ENCODE measurements at places on chromosomes 1 and 21.

DNA sequence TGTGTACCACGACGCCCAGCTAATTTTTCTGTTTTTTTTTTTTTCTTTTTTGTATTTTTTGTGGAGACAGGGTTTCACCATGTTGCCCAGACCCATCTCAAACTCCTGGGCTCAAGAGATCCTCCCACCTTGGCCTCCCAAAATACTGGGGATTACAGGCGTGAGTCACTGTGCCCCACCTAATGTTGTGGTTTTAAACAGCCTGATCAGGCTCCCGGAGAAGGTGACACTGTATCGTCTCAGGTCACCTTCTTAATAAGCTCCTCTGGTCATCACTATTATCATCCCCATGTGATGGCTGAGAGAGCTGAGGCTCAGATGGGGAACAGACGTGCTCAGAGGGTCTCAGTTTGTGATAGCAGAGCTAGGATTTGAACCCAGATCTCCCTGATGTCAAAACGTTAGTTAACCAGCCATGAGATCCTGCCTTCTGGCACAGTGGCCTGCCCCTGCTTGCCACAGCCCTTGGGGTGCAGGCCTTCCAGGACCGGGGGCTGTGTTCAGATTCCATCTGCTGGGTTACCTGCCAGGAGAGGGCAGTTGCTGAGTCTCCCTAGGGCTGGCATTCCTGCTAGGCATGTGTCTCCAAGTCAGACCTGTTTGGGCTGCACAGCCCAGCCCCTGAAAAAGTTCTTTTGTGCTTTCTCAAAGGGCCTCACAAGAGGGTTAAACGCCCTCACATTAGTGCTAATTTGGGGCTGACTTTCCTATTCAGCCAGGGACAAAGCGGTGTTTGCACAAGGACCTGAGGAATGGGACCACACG lies 32.7 kb upstream of the GRHL3 start:
- no peak for DNase-seq

GRCh38 chr1:110749960-110750359 lies 75.2 kb upstream of the KCNA3 start:
- DNase-seq: no peak

GRCh38 chr21:27734146-27734545 lies 767.3 kb upstream of the ADAMTS5 start:
- DNase-seq: no peak

- DNase-seq: no peak
These were observed 2.6 kb upstream of the C1orf174 start for GRCh38 chr1:3902571-3903091.

GRCh38 chr1:185156288-185156853 lies 382 bp downstream of the TRMT1L start:
- peak; percentile 13 for DNase-seq

DNA sequence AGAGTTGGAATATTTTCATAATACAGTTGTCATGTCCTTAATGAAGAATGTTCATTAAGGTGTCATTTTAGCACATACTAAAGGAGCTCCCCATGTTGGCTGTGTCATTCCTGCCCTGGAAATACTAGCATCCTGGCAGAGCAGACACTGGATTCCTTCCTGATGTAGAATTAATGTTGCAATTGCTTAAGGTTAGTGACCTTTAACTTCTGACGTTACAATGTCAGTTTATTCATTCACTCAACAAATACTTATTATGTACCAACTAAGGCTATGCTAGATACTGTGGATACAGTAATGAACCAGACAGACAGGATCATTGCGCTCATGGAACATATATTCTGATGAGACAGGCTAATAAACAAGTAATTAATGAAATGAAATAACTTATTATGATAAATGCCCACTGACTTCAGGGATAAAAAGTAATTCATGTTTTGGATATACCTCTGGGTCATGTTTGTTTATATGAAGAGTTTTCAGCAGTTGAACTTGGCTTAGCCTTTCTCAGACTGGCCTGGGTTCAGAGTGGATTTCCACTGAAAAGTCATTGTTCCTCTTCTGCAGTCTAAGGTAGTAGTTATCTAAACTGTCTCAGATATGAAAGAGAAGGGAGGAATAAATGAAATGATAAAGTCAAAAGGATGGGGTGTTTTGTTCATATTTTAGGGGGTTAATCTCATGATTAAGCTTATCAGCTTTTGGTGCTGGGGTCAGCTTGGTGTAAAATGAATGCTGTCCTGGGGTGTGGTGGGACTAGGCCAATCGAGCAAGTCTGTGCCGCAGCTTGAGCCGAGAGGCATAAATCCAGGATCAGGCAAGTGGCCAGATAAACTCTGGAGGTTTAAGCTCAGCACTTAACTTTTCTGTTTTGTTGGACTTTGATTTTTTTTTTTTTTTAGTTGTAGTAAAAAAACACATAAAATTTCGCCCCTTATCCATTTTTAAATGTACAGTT lies 43.3 kb upstream of the KCNQ4 start:
- DNase-seq: no peak

GRCh38 chr1:43747736-43748135 lies 40.4 kb downstream of the ST3GAL3 start:
- no peak for DNase-seq

GRCh38 chr1:73593804-73594203 lies 604.2 kb downstream of the LRRIQ3 start:
- no peak for DNase-seq

GRCh38 chr1:15020943-15021745 lies 132.4 kb upstream of the TMEM51 start:
- DNase-seq: no peak

GRCh38 chr1:115452600-115453329 lies 114.7 kb upstream of the NGF start:
- DNase-seq: no peak

DNA sequence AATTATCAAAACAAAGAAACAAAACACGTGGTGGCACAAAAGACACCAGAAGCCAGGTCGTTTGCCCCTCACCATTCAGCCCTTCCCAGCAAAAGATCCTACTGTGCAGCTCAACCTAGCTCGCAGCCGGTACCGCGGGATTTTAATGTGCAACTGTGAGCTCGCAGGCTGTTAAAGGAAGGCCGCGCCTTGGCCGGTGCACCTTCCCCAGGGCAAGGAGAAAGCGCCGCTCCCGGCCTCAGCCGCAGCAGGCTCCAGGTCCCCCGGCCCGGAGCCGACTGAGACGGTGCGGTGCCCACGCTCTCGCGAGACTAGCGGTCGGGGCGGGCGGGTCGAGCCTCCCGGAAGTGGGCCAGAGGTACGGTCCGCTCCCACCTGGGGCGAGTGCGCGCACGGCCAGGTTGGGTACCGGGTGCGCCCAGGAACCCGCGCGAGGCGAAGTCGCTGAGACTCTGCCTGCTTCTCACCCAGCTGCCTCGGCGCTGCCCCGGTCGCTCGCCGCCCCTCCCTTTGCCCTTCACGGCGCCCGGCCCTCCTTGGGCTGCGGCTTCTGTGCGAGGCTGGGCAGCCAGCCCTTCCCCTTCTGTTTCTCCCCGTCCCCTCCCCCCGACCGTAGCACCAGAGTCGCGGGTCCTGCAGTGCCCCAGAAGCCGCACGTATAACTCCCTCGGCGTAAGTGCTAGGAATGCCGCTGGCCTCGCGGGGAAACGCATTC lies at the start of gene AGL:
AGL (plus strand) TSS at position 618 of the 715 bp plus-strand sequence. CDS start 682 bp downstream, outside the sequence.
- peak; percentile 65 for DNase-seq

DNA sequence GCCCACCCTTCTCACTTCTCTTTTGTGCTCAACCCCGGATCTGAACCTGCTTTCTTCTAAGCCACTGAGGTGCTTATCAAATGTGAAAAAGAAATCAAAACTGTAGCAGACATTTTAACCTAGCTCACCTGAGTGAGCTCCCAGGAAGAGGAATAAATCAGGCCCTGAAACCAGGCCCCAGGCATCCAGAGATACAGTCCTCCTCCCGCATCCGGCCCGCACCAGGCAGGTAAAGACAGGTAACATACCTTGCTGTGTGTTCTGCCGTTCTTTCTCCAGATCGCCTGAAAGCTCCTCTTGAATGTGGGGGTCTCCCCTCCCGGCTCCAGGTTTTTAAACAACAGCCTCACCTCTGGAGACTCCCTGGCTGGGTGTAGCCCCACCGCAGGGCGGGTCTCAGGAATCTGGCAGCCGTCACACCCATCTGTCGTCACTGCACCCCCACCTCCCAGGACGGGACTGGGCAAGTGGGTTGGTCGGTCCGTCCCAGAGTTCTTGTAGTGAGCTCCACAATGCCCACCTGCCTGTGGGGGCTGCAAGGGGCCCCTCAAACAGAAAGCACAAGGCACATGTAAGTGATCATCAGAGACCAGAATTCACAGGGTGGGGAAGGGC lies at the start of gene LAMB3:
LAMB3 (minus strand) TSS at position 305 of the 615 bp plus-strand sequence. CDS start 1,481 bp downstream, outside the sequence.
- DNase-seq: no peak

DNA sequence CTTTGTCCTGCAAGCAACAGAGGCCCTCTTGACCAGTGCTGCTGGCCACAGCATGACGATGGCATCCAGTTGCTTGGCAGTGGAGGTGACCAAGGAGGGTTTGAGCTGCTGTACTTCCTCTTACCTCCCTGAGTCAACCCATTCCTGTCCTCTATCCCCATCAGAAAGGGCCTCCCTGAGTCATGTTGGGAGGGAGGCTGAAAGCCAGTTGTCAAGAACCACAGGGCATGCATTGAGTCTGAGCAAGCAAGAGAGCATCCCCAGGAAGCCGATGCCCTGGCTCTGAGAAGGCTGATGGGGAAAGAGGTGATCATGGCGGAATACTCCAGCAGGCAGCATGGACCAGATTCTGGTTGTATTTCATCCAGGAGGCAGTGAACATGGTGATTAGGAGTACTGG lies 69.6 kb downstream of the LACTBL1 start:
- no peak for DNase-seq

DNA sequence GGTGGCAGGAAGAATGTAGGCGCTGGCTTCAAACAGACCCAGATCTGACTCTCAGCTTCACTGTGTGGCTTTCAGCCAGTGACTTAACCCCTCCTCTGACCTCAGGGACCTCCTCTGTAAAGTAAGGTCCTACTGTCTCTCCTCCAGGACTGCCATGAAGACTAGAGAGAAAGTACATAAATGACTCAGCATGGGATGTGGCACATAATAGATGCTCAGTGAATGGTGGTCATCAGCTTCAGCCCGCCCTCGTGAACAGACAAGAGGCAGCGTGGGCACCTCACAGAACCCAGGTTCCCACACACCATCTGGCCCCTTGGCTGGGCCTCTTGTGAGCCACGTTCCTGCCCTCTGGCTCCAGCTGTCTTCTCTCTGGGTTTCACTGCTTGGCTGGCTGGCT lies 126.0 kb downstream of the SYF2 start:
- no peak for DNase-seq

- DNase-seq: no peak
These were observed 507.7 kb upstream of the PRMT6 start for GRCh38 chr1:106548726-106549125.

DNA sequence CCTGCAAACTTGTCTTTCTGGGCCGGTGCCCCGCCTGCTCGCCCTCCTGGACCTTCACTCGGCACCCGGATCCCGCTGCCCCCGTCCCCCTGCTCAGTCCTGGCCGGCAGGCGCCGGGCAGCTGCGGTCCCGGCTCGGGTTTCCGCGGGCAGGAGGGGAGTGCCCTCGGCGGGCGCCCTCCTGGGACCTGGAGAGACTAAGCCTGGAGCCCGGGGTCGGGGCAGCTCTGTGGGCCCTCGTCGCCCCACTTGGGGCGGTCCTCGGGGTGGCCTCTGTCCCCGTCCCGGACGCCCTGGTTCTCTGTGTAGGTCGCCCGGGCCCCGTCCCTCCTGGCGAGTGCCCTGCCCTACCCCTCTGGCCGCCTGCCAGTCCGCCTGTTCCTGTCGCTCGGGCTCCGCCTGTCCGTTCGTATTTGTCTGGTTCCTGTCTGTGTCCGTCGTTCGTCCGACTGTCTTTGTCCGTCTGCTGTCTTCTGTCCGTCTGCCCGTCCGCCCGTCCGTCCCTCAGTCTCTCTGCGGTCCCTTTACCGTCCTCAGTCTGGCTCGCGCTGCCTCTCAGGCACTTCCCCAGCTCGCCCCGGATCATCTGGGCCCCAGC lies 490 bp downstream of the SERINC2 start:
- no peak for DNase-seq

- DNase-seq: no peak
These were observed 59.7 kb upstream of the TIAM1 start for GRCh38 chr21:31403596-31404333.

DNA sequence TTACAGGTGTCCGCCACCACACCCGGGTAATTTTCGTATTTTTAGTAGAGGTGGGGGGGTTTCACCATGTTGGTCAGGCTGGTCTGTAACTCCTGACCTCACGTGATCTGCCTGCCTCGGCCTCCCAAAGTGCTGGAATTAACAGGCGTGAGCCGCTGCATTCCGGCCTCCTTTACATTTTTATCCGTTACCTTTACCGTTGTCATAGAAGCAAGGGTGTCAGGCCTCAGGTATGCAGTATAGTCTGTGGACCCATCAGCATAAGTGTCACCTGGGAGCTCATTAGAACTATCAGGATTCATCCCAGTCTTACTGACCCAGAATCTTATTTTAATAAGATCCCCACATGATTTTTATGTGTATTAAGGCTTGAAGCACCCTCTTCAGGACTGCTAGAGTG lies 5.4 kb downstream of the CDC42 start:
- no peak for DNase-seq

DNA sequence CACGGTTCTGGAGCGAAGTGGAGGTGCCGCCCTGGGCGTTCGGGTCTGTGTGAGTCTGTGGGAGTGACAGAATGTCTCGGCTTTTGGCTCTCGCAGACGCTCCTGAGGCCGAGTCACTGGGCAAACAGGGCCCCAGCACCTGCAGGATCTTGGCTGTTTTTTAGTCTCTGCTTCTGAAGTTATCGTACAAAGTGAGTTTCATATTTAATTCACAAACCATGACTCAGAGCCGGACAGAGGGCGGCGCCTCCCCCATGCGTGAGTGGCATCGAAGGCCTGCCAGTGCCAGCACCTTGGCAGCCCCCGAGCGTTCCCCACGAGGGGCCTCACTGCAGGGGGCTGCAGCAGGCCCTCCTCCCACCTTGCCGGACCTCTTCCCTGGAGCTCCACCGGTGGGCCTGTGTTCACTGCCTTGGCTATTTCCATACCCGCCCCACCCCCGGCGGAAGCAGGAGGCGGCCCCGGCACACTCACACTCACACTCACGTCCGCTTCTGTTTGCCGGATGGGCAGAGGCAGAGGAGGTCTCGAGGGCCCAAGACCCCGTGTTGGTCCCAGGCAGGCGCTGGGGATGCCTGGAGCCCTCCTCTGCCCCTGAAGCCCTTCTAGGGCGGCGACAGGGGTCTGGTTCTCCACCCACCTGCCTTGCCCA lies 56.3 kb downstream of the MORN1 start:
- DNase-seq: no peak

- no peak for DNase-seq
These were observed 6.5 kb downstream of the PYCR2 start for GRCh38 chr1:225917536-225917935.

DNA sequence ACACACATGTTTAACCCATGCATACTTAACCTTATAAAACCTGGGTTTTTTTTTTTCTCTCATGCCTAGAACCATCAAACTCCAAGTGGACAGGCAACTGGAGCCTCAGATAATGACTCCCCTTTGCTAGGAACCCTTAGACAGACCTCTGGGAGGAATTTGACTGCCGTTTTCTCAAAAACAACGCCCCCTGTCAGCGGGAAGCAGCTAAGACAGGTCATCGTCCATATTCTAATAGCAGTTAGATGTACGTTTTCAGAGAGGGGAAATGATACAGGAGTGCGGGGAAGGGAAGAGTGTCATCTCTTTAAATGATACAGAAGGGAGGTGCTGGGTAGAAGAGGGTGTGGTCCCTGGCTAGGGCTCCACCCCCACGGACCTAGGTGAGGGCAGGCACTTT lies 34.7 kb downstream of the LRRC3 start:
- no peak for DNase-seq

GRCh38 chr1:244757091-244757939 lies 78.1 kb upstream of the COX20 start:
- no peak for DNase-seq

- no peak for DNase-seq
These were observed 4.1 kb upstream of the KCNAB2 start for GRCh38 chr1:6041432-6042062.

- DNase-seq: no peak
These were observed 9.4 kb upstream of the GPR161 start for GRCh38 chr1:168146160-168146539.

GRCh38 chr1:49416758-49417157 lies 607.0 kb downstream of the AGBL4 start:
- DNase-seq: no peak
